ENCODE measurements at places on chromosomes 5 and 9.

GRCh38 chr9:134971696-134972095, 54.0 kb upstream of the FCN1 start:
- DNase-seq, result no peak

DNA sequence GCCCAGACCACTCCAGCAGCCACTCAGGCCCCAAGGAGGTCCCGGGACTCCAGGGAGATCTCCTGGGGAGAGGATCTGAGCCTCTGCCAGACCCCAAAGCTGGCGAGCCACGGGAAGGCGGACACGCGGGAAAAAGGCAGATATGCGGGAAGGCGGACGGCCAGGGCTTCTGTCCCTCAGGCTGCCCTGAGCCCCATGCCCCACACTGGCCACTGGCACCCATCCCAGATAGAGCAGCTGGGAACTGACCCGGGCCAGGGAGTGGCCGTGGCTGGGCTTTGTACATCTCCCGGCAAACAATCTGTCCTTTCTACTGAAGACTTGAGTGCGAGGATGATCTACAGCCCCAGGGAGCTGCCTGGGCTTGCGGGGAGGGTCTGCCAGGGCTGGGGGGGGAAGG, 21.1 kb upstream of the NOTCH1 start:
- DNase-seq, result no peak

DNA sequence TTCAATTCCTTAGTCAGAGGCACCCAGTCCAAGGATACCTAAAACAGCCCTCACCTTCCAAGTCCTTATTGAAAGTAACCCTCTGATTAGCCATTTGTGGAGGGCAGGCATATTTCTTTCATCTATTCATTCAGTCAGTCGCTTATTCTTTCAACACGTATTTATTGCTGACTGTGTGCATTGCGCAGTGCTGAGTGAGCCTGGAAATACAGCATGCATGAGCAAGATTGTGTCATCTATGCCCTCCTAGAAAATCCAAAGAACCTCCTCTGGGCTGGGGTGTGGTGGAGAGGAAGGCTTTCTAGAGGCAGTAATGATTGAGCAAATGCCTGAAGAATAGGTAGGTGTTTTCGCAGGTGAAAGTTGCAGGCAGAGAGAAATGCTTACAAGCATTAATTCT, 8.5 kb upstream of the FEM1C start:
- no peak for DNase-seq

DNA sequence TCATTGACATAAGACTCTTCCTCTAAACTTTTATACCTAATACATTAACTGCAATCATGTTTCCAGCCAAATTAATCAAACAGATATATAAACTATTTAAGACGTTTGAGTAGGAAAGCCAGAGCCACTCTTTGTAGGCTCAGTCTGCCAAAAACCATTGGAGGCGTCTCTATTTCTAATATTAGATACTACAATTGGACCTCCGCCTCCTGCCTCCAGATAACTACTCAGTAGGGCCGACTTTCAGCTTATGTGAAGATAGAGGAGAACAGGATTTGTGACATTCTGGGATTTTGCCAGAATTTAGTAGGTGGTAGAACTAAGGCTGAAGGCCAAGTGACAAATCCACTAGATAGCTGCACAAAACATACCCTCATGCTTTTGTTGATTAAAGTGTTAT, 463.0 kb downstream of the CETN3 start:
- DNase-seq, result no peak

DNA sequence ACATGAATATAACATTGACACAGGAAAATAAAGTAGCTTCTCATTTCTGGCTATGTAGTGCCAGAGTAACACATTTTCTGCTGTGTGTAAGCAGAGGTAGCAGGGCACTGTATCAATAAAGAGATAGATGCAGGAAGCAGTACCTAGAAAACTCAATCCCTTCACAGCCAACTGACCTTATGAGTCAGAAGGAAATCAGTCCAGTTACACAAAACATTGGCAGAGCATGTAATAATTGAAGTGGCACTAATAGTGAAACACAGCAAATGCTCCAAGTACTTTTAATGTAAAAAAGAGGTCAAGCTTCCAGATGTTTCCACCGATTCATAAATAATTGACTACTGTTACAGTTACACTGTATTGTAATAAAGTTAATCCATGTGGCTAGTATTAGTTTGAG, 706.6 kb downstream of the EFNA5 start:
- DNase-seq, result no peak

DNA sequence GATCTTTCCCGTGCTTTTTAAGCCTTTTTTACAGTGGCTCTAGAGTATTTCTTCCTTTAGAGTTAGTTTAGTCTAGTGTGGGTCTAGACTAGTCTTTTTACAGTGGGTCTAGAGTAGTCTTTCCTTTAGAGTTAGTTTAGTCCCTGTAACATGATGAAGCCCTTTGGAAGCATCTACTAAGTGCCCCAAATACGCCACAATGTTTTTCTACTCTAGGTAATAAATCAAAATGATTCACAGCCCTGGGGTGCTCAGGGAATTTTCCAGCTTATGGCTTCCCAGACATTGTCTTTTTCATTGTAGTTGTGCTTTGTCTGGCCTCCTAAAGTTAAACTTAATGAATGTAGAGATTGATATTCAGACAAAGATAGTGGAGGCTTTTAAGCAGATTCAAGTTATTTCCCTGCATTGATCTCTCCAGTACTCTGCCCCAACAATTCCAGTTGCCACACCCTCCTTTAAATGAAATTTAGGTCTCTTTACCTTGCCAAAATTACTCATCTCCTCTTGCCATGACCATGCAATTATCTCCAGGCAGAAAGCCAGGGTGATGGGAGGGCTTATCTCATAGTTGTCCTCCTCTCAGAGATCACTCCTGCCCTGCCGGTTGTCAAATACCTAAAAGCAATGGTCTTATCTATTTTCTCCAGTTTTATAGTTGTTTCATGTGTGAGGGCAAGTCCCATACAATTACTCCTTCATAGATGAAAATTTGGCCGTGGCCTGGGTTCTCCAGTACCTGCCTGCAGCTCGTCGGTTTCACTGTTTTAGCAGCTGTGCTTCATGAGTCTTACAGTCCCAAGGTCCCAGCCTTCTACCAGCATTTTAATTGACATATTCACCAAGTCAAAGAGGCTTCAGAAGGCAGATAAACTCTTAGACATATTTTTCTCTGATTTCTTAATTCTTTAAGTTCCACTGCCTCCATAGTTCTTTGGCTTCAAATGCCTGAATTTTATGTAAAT, 794.0 kb upstream of the COX7C start:
- DNase-seq, result no peak

GRCh38 chr9:77176686-77177142, 620 bp upstream of the VPS13A start:
- DNase-seq, result no peak

GRCh38 chr5:73096239-73096575, 24.2 kb upstream of the TMEM171 start:
- no peak for DNase-seq

- DNase-seq, result no peak
These were observed 8.4 kb downstream of the SMARCA2 start for GRCh38 chr9:2023532-2023931.

DNA sequence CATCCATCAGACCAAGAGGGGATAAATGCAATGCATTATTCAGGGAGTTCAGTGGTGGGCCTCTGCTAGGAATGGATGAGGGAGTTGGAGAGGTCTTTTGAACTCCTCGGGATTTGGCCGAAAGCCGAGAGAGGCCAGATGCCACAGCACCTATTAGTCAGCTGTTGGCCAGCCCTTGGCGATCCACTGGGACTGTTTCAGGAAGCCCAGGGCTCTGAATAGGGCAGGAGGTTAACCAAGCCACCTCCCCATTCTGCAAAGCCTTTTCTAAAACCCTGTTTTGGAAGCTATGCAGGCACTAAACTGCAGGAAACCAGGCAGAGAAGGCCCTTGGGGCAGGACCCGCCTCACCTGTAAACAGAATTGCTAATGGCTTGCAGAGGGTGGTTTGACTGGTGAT, 37.8 kb downstream of the ASTN2 start:
- DNase-seq, result no peak

GRCh38 chr5:14552017-14552416, 29.6 kb upstream of the OTULINL start:
- DNase-seq, result no peak

DNA sequence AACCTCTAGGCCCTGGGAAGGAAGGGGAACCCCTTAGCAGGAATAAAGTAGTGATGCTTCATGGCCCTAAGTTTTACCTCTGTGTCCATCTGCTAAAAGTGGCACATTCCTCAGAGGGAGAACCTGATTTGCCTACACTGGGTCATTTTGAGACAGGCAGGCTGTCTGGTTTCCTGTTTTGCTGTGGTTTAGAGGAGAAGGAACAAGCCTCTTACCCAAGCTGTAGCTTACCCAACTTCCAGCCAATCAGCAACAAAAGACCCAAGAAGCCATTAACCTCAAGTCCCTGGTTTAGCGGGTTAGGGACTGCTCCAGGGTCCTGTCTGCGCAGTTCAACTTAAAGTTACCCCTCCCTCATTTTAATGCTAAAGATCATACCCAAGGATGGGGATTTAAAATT, 411.0 kb downstream of the MAT2B start:
- no peak for DNase-seq

DNA sequence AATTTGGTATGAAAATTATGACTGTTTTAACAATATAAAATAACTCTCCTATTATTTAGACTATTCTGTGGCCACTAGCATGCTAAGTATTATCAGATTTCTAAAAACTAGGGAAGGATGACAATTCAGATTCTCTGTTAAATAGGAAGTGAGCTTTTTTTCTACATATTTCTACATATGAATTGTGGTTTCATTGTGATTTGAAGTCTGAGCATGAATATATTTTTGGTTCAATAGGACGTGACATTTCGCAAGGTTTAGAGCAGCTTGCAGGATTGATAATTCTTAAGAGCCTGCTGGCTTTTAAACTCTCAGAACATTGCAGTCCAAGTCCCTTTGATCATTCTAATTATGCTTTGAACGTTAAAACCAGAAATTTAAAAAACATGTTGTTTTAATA, 82.9 kb downstream of the ADGRV1 start:
- DNase-seq, result no peak

DNA sequence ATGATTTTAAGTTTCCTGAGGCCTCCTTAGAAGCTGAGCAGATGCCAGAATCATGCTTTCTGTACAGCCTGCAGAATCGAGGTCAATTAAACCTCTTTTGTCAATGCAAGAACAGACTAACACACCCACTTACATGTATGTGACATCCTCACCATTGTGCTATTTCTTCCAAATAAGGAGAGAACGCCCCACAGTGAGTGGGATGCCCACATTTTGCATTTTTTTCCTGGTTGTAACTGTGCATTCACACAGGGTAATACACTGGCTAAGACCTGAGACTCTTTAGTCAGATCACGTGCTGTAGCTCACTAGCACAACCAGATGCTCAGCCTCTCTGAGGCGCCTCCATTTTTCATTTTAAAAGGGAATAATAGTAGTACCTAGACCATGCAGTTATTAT, 4.4 kb upstream of the CEMIP2 start:
- DNase-seq, result no peak

DNA sequence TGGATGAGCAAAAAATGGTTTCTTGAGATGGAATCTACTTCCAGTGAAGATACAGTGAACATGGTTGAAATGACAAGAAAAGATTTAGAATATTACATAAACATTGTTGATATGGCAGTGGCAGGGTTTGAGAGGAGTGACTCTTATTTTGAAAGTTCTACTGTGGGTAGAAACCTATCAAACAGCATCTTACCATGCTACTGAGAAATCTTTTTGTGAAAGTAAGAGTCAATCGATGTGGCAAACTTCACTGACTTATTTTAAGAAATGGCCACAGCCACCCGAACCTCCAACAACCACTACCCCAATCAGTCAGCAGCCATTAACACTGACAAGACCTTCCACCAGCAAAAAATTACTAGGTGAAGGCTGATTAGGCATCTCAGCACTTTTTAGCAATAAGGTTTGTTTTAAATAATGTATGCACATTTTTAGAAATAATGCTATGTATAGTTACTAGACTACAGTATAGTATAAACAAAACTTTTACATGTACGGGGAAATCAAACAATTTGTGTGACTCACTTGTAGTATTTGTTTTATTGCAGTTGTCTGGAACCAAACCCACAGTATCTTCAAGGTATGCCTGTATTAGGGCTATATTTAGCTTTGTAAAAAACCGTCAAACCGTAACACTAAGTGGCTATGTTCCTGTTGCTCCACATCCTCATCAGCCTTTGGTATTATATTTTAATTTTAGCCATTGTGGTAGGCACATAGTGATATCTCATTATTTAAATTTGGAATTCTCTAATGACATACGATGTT, 30.6 kb upstream of the ADAMTS6 start:
- no peak for DNase-seq

- DNase-seq, result no peak
These were observed 462.2 kb downstream of the RASEF start for GRCh38 chr9:82600536-82601292.

DNA sequence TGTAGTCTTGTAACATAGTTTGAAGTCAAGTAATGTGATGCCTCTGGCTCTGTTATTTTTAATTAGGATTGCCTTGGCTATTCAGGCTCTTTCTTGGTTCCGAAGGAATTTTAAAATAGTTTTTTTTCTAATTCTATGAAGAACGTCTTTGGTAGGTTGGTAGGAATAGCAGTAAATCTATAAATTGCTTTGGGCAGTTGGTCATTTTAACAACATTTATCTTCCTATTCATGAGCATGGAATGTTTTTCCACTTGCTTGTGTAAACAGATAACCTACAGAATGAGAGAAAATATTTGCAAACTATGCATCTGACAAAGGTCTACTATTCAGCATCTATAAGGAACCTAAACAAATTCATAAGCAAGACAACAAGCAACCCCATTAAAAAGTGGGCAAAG, 173.2 kb upstream of the TRPC7 start:
- no peak for DNase-seq

DNA sequence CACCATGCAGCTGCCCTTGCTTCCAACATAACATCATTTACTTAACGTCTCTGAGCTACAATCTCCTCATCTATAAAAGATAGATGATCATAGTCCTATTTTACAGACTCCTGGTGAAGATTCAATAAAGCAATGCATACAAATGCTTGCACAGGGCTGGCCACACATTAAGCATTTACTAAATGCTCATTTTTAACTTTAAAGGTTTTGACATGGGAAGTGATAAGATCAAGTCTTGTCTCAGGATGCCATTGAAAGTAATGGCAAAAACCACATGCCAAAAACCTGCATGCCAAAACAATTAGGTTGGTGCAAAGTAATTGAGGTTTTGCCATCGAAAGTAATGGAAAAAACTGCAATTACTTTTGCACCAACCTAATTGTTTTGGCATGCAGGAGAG, 181.2 kb upstream of the ADRA1B start:
- no peak for DNase-seq

GRCh38 chr5:2105141-2105540, 222.4 kb upstream of the IRX4 start:
- DNase-seq, result no peak

DNA sequence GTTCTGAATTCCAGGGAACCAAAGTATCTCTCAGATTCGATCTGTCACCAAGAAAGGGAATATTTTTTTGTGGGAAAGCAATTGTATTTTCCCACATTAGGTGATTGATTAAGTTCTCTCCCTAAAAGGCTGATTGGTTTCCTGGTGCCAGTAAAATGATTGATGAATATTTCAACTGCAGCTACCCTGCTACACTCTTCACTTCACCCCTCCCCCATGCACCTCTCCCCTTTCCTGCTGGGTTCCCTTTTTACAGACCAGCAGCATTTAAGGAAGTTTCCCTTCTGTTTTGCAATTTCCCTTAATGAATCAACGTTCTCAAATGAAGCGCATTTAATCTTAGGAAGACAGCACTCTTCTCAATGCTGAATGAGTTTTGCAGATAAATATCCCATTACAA, 13.1 kb downstream of the NR6A1 start:
- no peak for DNase-seq

All from activated naive CD4-positive, alpha-beta T cell treated with anti-CD3 and anti-CD28 coated beads, Interleukin-2, amount 50 U/mL, for 72 hours (primary cell).